Fibroblast of skin of abdomen (primary cell): ENCODE measurements at places on chromosomes 12 and 14.

DNA sequence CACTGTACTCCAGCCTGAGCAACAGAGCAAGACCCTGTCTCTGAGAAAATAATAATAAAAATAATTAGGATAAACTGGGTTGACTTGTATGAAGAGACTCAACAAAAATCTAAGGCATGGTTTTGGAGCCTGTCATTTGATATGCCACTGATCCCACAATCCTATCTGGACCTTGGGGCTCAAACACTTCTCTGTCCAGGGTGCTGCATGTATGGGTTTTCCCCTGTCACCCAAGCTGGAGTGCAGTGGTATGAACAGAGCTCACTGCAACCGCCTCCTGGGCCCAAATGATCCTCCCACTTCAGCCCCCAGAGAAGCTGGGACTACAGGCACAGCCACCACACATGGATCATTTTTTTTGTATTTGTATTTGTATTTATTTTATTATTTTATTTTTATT, 5.3 kb upstream of the VSIG10 start:
- DNase-seq, result no peak

DNA sequence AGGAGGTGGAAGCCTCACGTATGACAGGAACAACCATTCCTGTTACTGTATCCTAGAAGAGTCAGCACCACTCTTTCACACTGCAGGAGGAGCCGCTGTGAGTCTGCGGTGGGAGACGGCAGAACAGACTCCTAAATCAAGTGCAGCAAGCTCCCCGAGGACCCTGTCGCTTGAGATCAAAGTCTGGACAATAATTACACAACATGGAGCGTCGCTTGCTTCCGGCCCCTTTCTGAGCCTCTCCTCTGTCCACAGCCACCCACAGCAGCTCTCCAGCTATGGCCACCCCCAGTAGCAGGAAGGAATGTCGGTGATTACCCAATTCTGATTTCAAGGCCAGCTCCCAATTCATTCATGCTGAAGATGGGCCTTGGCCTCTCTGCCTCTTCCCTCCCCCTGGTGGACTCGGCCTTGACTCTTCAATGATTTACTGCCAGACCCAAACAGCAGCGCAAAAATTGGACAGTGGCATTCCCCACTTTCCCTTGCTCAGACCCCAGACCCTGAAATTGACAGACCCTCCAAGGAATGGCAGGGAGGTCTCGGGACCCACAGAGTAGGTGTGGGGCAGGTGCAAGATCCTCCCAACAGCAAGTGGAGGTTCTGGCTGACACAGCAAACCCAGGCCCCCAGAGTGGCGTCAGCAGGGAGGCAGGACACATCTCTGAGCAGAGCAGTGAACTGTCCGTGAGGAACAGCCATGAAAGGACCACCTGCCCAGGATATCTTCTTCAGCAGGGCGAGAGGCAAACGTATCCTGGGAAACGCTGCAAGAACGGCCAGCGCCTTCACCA, 272.7 kb upstream of the DIO3 start:
- no peak for DNase-seq

GRCh38 chr12:113949321-113950305, 16.5 kb downstream of the RBM19 start:
- DNase-seq, result no peak

- DNase-seq, result peak; percentile 88
Measured at GRCh38 chr12:6084261-6084968, 40.1 kb downstream of the VWF start.

DNA sequence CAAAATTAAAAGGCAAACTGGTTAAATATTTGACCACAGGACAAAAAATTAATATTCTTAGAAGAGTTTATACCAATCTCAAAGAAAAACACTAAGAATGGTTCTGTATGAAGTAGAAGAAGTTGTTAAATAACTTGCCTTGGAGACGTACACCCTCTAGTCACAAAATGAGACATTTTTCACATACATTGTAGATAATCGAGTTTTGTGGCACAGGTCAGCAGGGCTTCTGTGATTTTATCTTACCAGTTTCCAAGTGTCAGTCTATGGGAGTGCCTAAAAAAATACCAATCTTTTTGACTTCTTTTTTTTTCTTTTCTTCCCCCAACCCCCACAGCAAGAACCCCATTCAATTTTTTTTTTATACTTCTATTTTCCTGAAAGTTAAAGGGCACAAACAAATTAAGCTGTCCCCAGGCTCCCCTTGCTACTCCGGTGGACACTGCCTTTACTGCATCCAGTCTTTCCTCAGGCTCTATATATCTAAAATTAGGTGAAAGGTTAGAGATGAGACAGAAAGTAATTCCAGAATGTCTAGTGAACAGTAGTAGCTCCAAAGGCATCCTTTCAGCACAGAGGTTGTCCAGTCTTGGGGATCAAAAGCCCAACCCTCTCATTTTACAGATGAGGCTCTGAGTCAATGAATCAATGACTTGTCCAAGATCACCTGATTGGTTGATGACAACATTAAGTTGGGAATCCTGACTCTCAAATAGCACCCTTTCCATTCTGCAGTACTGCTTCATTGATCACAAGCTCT, 6.2 kb downstream of the LIMA1 start:
- no peak for DNase-seq

GRCh38 chr12:789852-790563, 37.6 kb downstream of the WNK1 start:
- no peak for DNase-seq

- DNase-seq, result no peak
Measured at GRCh38 chr12:16369156-16369555, 21.7 kb downstream of the MGST1 start.

DNA sequence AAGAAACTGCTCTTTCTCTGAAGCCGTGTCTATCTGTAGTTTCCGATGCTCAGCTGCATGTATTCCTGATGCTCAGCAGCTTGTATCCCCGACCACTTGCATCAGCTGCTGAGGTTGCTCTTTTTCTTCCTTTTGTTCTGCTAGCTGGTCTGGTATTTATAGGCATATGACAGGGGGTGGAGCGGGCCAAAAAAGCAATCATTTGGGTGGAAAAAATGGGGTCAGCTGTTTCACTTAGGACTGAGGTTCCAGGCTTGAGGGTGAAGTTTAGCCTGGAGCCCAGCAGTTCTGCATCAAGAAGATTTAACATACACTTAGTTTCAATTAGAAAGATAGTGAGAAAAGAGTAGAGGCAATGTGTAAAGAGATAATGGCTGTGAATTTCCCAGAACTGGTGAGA, 23.6 kb upstream of the AMN1 start:
- DNase-seq, result no peak

GRCh38 chr12:67758521-67758920, 110.0 kb downstream of the DYRK2 start:
- DNase-seq, result no peak

- peak; percentile 67 for DNase-seq
Measured at GRCh38 chr12:72271451-72272090, 599 bp upstream of the TRHDE start.

DNA sequence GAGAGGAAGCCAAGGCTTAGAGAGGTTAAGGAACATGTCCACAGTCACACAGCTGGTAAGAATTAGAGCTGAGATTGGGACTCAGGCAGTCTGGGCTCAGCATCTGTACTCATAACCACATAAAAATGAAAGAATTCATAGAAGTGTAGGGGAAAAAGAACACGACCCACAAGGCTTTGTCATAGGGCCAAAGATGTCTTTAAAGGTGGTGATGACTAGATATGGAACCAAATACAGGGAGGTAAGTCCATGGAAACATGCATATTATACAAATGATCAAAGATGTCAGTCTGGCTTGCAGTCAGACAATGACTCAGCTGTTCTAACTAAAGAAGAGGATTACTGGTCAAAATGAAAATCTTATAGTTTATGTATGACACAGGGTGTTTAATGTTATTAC, 7.2 kb upstream of the SSPN start:
- DNase-seq, result peak; percentile 95

DNA sequence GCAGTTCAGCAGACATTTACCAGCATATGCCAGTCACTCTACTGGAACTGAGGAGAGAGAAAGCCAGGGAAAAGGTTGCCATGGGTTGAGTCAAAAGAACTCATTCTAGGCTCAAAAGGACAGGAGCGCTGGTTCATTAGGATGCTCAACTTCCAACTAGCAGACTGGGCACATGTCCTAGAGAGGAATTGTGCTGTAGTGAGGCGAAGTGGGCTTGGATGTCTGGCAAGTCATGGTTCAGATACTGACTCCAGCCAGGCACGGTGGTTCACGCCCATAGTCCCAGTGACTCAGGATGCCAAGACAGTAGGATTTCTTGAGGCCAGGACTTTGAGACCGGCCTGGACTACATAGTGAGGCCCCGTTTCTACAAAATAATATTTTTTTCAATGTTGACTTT, 281.5 kb downstream of the CACNA1C start:
- DNase-seq, result no peak

GRCh38 chr12:120356567-120357030, 12.4 kb downstream of the MSI1 start:
- peak; percentile 86 for DNase-seq

GRCh38 chr12:58105225-58106119, 164.1 kb downstream of the ATP23 start:
- no peak for DNase-seq

DNA sequence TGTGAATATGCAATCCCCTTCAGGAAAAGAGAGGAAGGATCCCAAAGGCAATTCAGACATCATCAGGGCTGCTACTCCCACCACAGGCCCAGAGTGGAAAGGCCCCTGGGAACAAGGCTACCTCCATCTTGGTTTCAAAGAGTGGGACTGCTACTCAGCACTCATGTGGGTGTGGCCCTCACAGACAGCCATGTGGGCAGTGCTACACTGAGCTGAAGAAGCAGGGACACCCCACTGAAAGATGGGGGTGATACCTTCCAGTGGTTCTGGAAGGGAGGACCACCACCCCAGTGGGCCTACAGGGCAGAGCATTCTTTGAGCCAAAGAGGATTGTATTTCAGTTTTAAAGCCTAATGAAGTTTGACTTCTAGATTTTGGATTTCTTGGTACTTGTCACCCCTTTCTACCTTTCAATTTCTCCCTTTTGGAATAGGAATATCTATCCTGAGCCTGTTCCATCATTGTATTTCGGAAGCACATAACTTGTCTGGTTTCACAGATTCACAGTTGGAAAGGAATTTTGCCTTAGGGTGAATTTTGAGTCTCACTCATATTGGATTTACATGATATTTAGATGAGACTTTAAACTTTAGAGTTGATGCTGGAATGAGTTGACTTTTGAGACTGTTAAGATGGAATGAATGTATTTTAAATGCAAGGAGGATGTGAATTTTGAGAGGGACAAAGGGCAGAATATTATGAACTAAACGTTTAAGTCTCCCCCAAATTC, 16.5 kb upstream of the LTA4H start:
- no peak for DNase-seq

GRCh38 chr14:40525314-40525713, 1081.4 kb upstream of the LRFN5 start:
- no peak for DNase-seq

GRCh38 chr12:15181017-15181683, 40.1 kb downstream of the RERG start:
- DNase-seq, result no peak

DNA sequence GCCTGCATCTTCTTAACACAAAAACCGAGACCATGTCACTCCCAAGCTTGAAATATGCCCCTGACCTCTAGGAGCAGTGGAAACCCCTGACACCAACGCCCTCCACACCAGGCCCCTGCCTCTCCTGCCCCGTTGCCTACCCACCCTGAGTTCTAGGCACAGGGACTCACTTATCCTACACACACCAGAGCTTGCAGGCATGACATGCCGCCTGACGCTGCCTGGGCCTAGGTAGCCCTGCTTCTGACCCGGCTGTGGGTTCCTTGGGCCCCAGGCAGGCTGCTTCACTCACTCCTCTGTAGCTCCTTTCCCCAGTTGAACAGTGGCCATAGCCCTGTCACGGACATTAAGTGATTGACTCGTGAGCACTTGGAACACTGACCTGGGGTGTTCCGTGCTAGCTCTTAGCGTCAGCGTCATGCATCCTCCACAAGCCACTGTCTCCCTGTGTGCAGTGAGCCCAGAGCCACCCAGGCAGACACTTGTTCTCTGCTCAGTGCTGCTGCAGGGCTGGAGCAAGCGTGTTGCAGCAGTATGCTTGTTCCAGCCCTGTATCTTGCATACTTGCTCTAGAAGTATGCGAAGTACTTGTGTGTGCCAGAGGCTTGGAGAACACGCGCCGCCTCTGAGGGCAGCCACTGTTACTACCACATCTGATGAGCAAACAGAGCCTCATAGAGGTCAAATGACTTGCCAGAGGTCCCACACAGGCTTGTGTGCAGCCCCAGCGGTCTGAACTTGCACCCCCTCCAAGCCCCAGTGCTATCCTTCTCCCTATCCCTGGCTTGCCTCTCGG, 15.6 kb downstream of the OTUB2 start:
- peak; percentile 33 for DNase-seq

DNA sequence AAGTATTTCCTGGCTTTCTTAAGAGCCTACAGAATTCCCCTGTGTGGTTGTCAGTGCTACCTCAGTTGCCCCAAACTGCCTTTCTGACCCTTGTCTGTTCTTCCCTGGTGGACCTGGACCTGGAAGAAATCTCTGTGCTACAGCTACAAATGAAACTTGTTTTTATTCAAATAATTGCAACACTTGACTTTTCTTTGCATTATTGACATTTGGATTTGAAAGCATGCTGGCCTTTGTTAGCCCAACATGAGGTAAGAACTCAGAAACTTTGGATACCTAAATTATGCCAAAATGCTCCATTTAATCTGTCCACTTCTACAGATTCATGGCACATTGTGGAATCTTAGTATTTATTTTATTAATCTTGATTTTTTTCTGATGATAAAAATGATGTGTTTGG, 142.9 kb downstream of the SAMD4A start:
- DNase-seq, result no peak

- DNase-seq, result peak; percentile 47
Measured at GRCh38 chr12:20368651-20369304, 441 bp downstream of the PDE3A start.

- peak; percentile 37 for DNase-seq
Measured at GRCh38 chr12:12508612-12509011, 54.1 kb downstream of the DUSP16 start.

GRCh38 chr12:72285861-72286260, 13.7 kb downstream of the TRHDE start:
- no peak for DNase-seq

DNA sequence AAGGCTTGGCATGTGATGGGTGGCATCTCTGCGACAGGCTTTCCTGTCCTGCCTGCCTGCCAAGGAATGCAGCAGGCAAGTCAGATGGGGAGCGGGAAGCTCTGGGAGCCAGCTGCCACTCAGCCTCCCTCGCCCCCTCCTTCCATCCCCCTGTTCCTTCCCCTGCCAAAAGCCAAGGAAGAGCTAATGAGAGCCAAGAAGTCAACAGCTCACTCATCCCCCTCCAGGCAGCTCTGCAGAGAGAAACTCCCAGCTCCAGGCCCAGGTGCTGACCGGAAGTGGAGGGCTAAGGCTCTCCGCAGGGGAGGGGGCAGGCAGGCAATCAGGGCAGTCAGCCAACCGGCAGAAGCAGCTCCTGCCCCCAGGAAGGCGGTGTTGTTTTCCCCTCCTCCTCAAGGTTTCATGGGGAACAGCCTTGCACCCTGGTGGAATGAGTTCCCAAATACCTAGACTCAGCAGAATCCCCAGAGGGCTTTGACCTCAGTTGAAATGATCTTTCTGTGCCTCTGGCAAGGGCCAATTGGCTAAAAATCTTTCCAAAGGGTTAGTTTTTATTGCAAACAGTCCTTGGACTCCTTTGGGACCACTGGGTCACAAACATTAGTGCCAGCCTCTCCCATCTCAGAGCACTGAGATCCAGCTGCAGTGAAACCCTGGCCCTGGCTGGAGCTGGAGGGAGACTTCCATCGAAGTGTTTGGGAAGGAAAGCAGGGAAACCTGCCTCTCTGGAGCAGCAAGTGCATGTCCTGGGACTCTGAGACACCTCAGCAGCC, 349.1 kb downstream of the DPF3 start:
- DNase-seq, result no peak

- no peak for DNase-seq
Measured at GRCh38 chr14:74048281-74048680, 29.1 kb downstream of the BBOF1 start.
